Smooth muscle cell of bladder (primary cell): ENCODE measurements at places on chromosomes 3 and 15. TPM values are rescaled to one million over a fixed set of nuclear protein-coding genes. Genes with fewer than 3 reads are reported as not detected.

The ZPLD1 gene
- total RNA-seq: 0.28 TPM in 2 replicates

The RAF1 gene
- 96.1 and 114 TPM in 2 replicates for total RNA-seq

The IQCF5 gene
- not detected in 2 replicates for total RNA-seq

The TMCC1 gene
- 9.4 and 11.9 TPM in 2 replicates for total RNA-seq
